ENCODE measurements at places on chromosomes 5 and 9.

GRCh38 chr5:81513982-81514381 is 120.0 kb upstream of the ACOT12 start:
- no peak for DNase-seq

GRCh38 chr5:67814569-67815311 is 400.8 kb upstream of the PIK3R1 start:
- DNase-seq = no peak

- no peak for DNase-seq
Observed at GRCh38 chr5:101009758-101010519, 106.9 kb upstream of the ST8SIA4 start.

- DNase-seq = no peak
Observed at GRCh38 chr5:174688441-174689354, 35.7 kb upstream of the MSX2 start.

DNA sequence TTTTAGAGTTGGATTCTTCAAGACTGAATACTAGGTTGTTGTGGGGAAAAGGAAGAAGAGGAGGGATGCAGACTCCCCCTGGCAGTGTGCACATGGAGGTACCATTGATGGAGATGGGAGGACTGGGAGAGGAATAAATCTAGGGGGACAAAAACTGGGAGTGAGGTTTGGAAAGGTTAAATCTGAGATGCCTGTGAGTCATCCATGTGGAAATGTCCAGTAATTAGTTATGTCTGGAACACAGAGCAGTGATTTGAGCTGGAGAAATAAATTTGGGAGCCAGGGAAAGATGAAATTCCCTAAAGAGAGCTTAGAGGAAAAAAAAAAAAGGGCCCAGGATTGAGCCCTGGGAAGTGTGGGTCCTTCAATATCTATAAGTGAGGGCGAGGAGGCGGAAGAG is 8.0 kb upstream of the CCIN start:
- no peak for DNase-seq

DNA sequence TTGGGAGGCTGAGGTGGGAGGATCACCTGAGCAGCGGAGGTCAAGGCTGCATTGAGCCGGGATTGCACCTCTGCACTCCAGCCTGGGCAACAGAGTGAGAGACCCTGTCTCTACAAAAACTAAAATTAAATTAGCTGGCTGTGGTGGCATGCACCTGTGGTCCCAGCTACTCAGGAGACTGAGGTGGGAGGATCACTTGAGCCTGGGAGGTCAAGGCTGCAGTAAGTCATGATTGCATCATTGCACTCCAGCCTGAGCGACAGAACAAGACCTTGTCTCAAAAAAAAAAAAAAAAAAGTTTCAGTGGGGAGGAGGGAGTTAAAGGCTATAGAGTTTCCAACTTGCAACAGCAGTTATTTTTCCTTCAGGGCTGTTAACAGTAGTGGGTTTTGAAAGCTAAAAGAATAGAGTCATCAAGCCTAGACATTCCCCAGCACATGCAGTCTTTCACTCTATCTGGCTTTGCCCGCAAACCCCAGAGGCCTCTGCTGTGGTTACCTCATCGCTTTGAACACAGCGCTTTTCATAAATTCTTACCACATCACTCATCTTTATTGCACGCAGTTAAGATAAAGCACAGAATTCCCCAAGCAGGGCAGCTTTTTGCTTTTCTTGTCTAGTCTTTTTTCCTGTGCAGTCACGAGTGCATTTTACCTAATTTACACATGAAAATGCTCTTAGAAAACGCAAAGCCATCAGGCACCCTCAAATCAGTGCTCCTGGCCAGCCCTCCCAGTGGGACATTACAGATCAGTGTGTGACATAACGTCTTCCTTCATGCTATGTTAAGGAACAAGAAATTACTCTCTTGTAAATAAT is 8.7 kb upstream of the SLC2A8 start:
- peak; percentile 94 for DNase-seq

DNA sequence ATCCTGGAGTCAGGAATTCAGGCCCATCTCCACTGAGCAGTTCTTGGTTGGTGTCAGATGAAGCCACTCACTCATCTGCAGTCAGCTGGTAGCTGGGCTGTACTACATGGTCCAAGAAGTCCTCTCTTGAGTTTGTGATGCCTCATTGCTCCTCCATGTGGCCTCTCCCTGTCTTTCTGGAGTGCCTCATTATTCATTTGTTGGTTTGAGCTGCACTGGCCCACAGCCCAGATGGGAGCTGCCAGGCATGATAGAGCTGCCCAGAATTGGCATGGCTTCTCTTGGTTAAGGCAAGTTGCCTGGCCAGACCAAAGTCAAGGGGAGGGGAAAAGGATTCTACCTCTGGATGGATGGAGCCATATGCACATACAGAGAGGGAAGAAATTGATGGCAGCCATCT is 8.0 kb downstream of the PTCD2 start:
- DNase-seq = no peak

GRCh38 chr5:151720215-151720614 is 33.5 kb upstream of the SPARC start:
- DNase-seq = no peak

- DNase-seq = no peak
Observed at GRCh38 chr9:133188006-133188842, 20.8 kb downstream of the OBP2B start.

DNA sequence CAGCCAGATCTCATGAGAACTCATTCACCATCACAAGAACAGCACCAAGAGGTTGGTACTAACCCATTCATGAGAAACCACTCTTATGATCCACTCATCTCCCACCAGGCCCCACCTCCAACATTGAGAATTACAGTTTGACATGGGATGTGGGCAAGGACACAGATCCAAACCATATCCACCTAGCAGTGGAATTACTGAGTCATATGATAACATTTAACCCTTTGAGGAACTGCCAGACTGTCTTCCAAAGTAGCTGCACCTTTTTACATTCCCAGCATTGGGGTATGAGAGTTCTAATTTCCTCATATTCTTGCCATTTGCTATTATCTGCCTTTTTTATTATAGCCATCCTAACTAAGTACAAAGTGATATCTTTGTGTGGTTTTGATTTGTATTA is 51.9 kb downstream of the CTNNA1 start:
- no peak for DNase-seq

- DNase-seq = no peak
Observed at GRCh38 chr5:90746119-90746518, 187.5 kb downstream of the ADGRV1 start.

Measured in skeletal muscle cell (primary cell).